NCI-H446 treated with DMSO at 0.1 percent for 48 hours (cell line): ENCODE measurements at places on chromosomes 7 and 10.

GRCh38 chr10:7045891-7046599 lies 364.8 kb downstream of the SFMBT2 start:
- DNase-seq = no peak

- no peak for DNase-seq
Measured at GRCh38 chr7:135493362-135493761, 16.5 kb downstream of the CNOT4 start.

DNA sequence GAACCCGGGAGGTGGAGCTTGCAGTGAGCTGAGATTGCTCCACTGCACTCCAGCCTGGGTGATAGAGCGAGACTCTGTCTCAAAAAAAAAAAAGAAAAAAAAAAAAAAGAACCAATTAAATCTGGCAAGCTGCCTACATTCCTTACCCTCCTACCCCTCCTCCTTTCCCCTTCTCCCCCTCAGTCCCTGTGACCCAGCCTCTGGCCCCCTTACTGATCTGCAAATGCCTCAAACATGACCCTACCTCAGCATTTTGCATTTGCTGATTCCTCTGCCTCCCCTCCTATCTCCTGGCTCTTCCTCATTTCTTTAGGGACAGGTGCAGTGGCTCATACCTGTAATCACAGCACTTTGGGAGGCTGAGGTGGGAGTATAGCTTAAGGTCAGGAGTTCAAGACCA lies 19.3 kb downstream of the CDHR3 start:
- no peak for DNase-seq

GRCh38 chr7:124072603-124073309 lies 39.9 kb upstream of the TMEM229A start:
- DNase-seq = no peak

- DNase-seq = no peak
Measured at GRCh38 chr7:28666154-28666553, 253.8 kb downstream of the CREB5 start.

- peak; percentile 21 for DNase-seq
Measured at GRCh38 chr7:92698237-92698841, 108.1 kb upstream of the FAM133B start.

DNA sequence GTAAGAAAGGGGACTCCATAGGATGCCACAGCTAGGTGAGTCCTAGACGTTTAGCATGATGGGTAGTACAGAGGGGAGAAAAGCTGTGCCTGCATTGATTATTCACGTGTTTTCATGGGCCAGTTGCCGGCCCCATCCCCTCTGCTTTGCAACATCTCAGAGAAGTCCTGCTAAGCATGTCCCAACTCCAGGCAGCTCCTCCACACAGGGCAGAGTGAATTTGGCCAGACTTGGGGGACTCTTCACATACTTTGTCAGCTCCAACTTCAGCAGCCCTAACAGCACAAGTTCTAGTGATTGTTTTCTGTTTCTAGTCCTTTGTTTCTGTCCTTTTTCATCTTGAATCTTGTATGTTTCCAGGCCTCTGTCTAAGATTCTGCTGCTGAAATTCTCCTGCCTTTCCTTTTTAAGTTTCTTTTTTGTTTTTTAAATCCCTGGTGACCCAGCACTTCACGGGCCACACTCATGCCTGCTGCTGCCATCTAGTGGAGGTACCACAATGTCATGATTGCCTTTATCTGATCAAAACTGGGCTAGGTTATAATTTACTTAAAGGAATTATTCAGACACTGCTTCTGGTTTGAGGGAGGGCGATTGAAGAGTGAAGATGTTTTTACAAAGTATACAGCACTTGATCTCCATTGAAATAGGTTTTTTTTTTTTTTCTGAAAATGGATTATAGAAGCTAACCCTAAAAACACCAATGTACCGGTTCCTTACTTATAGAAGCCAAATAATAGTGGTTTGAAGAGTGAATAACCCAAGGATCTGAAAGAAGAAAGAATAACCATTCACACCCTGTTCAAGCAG lies 276.9 kb downstream of the CSTF2T start:
- no peak for DNase-seq

DNA sequence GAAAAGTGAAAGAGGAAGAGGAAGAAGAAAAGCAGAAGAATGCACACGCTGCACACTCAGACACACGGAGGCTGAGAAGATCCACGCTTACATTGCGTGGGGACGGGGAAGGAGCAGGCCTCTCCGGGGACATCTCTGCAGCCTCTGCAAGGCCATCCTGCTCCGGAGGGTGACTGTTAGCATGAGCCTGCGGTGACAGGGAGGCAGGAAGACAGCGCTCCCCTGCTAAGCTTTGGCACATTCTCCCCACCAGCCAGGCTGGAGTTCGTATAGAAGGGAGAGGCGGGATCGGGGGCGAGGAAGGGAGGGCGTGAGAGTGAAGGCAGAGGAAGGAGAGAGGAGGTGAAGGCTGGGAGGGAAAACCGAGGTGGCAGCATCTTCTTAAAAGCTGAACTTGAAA lies 366.0 kb upstream of the SHH start:
- DNase-seq = no peak

- no peak for DNase-seq
Measured at GRCh38 chr10:93861825-93862224, 32.0 kb upstream of the SLC35G1 start.

GRCh38 chr7:32941681-32942414 lies 15.4 kb upstream of the FKBP9 start:
- no peak for DNase-seq

GRCh38 chr10:114684084-114684821 lies 26.2 kb upstream of the ABLIM1 start:
- DNase-seq = peak; percentile 49

DNA sequence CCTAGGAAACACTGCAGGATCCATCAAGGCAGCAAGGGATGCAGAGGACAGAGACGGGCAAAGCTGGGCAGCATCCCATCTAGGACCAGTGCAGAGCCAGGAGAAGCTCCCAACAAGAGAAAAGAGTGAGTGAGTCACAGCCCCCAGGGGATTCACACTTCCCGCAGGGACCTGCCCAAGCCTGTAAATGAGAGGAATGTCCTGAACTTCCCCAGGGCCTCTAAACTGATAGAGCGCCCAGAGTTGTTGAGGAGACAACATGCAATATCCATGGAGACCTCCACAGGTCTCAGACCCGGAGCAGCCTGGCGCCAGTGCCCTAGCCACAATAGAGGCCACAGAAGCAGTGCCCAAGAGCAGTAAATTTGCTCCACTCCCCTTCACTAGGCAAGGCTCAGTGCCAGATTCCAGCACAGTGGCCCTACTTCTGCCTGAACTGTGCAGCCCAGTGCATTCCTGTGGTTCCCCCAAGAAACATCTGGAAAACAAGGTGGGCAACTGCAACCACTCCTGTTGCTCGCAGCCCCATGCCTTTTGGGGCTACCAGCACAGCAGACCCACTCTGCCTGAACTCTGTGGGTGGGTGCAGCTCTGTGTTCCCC lies 567.5 kb downstream of the POM121L12 start:
- DNase-seq = no peak

GRCh38 chr10:89085153-89085552 lies 94.6 kb downstream of the FAS start:
- no peak for DNase-seq

GRCh38 chr10:113397047-113397446 lies 155.8 kb upstream of the HABP2 start:
- DNase-seq = no peak

- DNase-seq = no peak
Measured at GRCh38 chr10:7667262-7668141, 736 bp upstream of the ITIH5 start.

DNA sequence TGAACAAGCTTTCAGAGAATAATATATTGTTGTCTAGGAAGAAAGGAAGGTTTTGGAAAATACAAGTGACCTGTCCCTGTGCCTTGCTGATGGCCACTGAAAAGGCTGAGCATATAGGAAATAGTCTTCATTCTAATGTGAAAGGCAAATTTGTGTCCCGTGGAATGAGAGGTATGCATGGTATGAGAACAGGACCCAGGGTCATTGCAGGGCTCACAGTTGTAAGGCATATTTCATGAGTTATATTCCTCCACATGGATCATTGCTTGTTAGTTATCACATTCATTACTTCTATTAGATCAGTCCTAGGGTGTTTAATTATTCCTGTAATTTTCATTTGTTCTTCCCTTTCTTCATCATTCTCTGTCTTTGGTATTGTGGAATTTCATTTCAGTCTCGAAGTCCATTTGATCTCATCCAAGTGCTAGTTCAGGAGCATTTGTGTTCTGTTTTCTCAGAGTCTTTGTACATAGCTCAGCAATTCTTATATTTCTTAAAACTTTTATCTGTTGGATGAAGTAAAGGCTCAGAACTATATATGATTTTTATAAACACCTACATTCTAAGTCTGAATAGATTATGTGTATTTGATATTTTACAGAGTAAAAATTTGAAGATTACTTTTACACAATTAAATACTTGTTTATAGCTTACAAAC lies 39.4 kb upstream of the ARHGAP21 start:
- no peak for DNase-seq

- no peak for DNase-seq
Measured at GRCh38 chr7:51135576-51135975, 181.0 kb downstream of the COBL start.

GRCh38 chr10:77571490-77571889 lies 66.1 kb downstream of the KCNMA1 start:
- DNase-seq = peak; percentile 21

GRCh38 chr7:129986600-129986999 lies 33.8 kb upstream of the UBE2H start:
- DNase-seq = no peak

GRCh38 chr10:117186832-117187615 lies 10.3 kb upstream of the KCNK18 start:
- DNase-seq = no peak

DNA sequence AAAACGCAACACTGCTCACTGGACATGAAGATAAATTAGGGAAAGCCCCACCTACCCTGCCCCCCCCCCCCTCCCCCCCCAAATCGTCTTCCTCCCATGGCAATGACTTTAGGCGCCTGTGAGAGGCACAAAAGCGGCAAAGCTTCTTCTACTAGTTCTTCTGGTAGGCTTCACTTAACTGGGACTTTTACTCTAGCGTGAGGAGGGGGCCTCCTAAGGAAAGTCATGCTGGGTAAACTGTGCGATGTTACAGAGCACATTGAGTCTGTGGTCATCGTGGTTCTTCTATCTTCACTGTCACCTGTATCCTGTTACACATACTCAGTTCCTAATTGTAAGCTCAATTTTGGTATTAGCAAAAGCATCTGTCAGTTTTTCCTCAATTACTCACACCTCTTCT lies 25.1 kb downstream of the HSPB1 start:
- no peak for DNase-seq

DNA sequence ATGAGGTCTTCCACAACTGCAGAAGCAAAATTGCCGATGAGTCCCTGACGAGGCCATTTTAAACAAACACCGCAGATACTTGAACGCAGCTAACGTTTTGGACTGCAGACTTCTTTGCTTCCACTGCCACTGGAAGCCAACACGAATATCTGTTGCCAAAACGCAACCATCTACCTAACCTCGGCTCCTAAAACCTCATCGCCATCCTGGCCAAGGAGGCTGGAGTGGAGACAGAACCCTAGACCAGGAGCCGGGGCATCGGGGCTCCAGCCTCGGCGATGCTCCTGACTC lies 493 bp downstream of the WDR91 start:
- DNase-seq = no peak

DNA sequence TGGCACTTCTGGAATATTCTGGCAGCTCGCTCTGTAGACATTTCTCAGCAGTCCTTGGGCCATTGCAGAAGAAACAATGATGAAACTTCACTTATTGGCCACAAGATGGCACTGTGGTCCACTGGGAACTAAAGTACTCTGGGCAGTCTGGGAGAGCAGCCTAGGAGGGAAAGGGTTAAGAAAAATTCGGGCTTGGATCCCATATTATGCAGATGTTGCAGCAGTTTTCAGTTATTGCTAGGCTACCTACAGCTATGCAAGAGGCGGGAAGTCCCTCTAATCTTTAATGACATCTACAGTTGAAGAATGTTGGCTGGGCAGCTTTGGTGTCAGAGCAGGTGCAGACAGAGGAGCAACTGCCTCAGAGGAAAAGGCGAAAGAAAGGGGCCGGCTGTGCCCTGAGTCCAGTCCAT lies 201.7 kb upstream of the PRSS58 start:
- DNase-seq = peak; percentile 4

- DNase-seq = no peak
Measured at GRCh38 chr10:22341190-22341925, 3.9 kb upstream of the SPAG6 start.

GRCh38 chr10:126565441-126565840 lies 105.1 kb downstream of the C10orf90 start:
- no peak for DNase-seq

GRCh38 chr10:49290607-49291006 lies 8.4 kb upstream of the C10orf71 start:
- DNase-seq = no peak

DNA sequence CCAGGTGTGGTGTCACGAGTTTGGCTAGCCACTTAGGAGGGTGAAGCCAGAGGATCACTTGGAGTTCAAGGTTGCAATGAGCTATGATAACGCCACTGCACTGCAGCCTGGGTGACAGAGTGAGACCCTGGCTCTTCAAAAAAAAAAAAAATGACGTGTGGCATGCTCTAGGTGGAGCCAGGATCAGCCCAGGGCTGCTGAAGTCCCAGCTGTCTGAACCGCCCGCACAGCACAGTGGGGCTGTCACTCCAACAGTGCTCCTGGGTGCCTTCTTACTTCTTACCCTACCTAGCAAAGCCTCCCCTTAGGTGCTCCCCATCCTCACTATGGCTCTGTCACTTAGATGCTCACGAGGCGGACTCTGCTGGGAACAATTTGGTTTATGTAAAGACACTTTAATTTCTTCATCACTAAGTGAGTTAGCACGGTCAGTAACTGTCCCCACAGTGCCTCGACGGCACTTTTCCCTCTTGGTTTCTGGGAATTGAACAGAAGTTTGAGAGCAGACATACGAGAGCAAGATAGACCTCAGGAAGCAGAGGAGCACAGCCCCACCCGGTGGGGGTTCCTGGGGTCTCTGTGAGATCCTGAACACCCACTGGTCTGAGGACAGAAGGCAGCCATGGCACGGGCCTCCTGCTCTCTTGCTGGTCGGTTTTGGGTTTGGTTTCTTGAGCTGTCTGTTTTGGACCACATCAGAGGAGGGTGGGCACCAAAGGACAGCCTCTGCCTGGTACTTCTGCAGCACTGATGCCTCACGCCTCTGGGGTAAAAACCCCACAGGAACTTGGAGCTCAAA lies 66.2 kb upstream of the BTBD16 start:
- DNase-seq = no peak

DNA sequence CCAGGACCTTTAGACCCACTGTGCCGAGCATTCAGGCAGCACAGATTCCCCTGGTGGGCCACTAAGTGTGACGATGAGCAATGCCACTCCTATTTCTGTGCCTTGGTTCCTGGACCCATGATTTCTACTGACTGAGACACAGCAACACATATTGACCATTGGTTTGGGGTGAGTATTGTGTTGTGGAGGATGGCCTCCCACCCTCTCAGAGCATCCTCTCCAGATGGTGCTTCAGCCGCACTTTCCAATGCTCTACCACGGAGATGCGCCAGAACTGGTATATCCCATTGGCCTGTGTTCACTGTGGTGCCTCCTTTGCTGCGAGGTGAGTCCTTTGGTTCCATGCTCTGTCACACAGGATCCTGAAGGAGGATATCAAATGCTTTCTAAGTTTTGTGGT lies 10.1 kb upstream of the GDF10 start:
- no peak for DNase-seq
